Activated gamma-delta T cell (primary cell): ENCODE measurements at places on chromosomes 2 and 18.

- no peak for DNase-seq
Measured at GRCh38 chr2:169565686-169566085, 8.0 kb downstream of the FASTKD1 start.

DNA sequence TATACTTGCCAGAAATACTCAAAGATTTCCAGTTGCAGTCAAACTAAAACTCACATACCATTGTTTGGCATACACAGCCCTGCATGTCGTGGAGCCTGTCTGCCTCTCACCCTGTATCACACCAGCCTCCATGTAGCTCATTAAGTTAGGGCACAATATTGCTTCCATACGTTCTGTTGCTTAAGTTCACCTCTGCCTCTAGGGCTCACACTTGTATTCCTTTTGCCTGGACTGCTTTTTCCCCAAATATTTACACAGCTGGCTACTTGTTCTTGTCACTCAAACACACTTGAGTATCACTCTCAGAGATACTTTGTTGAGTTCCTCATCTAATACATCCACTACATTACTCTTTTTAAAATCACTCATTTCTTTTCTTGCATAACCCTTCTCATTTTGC lies 83.1 kb downstream of the PTH2R start:
- DNase-seq: no peak

DNA sequence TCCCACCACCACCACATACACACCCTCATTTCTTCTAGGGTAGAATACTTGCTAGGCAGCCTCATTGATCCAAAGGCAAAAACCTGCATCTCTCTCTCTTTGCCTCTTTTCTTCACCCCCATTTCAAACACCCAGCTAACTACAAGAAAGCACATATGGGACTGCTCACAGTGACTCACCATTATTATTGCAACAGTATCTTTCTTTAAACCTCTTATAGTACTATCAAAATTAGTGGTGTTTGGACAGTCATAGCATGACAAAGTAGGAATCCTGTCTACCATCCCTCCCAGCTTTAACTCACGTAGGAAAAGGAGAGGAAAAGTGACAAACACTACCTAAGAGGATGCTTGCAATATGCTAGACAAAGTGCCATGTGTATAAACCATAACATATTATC lies 422.5 kb upstream of the CRIM1 start:
- DNase-seq: no peak

GRCh38 chr18:25704071-25704470 lies 352.1 kb upstream of the ZNF521 start:
- no peak for DNase-seq

GRCh38 chr2:48282161-48282680 lies 247.7 kb upstream of the STON1 start:
- DNase-seq: no peak

- no peak for DNase-seq
Measured at GRCh38 chr18:48703418-48703817, 164.6 kb downstream of the CTIF start.

DNA sequence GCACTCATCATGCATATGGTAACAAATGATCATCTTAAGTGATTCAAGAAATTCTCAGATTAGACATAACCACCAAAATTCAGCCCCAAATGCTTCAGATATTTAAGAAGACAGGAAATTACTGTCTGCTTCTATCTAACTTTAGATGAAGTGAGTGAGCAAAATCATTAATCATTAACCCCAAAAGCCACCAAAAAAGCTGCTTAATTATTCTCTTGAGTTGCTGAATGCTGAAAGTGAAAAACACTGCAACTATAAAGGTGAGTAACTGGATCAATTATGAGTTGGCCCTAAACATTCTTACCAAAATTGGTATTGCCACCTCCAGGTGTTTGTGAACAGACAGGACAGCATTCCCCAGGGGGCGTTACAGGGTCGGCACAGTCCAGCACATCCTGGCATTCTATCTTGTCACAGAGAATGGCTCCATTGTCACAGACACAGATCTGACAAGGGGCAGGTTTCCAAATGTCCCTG lies 69.6 kb downstream of the COL5A2 start:
- no peak for DNase-seq

DNA sequence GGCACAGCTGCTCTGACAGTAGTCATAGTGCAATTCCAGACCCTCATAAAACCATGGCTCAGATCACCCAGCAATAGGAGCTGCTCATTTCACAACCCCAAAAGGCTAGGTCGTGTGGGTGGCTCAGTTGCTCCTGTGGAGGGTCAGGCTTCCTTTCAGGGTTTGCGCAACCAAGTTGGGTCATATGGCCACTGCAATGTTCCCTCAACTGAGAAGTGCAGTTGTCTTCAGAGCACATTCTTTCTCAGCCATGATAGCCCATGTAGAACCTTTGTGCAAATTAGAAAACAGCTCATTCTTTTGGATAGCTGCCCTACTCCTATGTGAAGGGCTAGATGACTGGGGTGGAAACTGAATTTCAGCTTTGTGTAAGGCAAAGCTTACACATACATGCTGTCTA lies 3.2 kb downstream of the SERPINB13 start:
- no peak for DNase-seq

- no peak for DNase-seq
Measured at GRCh38 chr2:200695191-200695590, 109.4 kb downstream of the AOX1 start.

- no peak for DNase-seq
Measured at GRCh38 chr2:128037649-128038048, 9.8 kb upstream of the SAP130 start.

GRCh38 chr2:178163911-178164310 lies 30.4 kb upstream of the OSBPL6 start:
- DNase-seq: no peak
